ENCODE measurements at places on chromosomes 1 and 21. TPM values are rescaled to one million over a fixed set of nuclear protein-coding genes. Genes with fewer than 3 reads are reported as not detected.

DNA sequence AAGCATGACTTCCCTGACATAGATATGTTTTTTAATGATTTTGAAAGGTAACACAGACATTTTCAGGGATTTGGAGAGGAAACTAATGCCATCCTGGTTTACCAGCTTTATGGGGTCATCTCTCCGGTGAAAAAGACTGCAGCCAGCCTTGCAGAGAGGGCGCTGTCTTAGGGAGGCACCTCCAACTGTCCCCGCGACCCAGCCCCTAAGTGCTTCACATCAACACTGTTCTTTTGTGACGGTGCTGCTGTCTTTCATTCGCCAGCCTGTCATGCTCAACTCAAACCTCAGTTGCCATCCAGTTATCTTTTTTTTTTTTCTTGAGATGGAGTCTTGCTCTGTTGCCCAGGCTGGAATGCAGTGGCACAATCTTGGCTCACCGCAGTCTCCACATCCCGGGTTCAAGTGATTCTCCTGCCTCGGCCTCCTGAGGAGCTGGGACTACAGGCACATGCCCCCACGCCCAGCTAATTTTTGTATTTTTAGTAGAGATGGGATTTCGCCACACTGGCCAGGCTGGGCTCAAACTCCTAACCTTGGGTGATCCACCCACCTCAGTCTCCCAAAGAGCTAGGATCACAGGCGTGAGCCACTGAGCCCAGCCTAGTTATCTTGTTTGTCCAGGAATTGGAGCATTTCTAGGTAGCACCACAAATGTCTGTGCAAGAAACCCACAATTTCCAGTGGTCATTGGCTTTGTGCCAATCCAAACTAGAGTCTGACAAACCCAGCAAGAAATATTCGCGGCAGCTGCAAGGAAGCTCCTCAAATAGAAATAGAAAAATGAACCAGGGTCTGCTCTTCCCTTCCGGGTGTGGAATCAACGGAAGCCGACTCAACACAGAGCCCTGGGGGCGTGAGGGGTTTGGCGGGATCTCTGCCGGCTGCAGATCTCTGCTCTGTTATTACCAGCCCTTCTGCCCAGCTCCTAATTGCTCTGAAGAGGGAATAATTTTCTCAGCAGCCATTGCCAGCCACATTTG lies 24.2 kb downstream of the PDE9A start:
- no peaks in the 10 kb centered on the region for H3K27me3 ChIP-seq
- no peak overlapping the region for H3K4me3 ChIP-seq
- H3K36me3 ChIP-seq: no peaks in the 10 kb centered on the region
- H3K27ac ChIP-seq: no peak overlapping the region

GRCh38 chr1:83900524-83900923 lies 98.4 kb downstream of the TTLL7 start:
- no peak for DNase-seq
- no peak overlapping the region for H3K4me3 ChIP-seq
- H3K4me1 ChIP-seq: no peaks in the 10 kb centered on the region
- no peak overlapping the region for H3K27ac ChIP-seq
- no peaks in the 10 kb centered on the region for H3K36me3 ChIP-seq

DNA sequence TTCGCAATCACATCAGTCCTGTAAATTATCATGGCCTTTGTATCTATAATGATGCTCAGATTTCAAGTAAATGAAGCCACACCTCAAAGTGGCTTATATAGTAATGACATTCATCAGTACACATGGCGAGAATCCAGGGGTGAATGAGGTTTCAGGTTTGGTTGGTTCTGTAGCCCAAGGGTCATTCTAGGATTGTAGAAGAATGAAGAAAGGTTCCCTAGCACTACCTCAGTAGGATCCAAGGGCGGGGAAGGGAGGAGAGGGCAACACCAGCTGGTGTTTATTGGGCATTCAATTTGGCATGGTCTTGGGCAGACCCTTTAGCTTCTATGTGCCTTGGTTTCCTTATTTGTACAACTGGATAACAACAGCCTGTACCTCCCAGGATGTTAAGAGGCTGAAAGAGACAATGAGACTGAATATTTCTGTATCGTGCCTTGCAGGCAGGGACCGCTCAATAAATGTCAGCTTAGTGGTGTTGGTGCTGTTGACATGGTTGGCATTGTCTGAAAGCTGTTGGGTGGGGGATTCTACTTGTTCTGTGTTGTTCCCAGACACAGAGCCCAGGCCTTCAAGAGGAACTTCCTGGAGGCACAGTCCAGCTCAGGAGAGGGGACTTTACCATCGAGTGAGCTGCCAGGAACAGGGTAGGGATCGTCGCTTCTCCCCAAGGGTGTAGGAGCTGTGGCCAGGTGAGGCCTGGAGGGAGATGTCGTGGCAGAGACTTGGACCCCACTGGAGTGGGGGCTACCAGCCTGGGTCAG lies 388.2 kb downstream of the PTPRU start:
- H3K4me3 ChIP-seq: no peak overlapping the region
- H3K36me3 ChIP-seq: peaks cover 1% of the 10 kb centered on the region
- H3K4me1 ChIP-seq: no peaks in the 10 kb centered on the region
- H3K27ac ChIP-seq: no peak overlapping the region
- DNase-seq: no peak

DNA sequence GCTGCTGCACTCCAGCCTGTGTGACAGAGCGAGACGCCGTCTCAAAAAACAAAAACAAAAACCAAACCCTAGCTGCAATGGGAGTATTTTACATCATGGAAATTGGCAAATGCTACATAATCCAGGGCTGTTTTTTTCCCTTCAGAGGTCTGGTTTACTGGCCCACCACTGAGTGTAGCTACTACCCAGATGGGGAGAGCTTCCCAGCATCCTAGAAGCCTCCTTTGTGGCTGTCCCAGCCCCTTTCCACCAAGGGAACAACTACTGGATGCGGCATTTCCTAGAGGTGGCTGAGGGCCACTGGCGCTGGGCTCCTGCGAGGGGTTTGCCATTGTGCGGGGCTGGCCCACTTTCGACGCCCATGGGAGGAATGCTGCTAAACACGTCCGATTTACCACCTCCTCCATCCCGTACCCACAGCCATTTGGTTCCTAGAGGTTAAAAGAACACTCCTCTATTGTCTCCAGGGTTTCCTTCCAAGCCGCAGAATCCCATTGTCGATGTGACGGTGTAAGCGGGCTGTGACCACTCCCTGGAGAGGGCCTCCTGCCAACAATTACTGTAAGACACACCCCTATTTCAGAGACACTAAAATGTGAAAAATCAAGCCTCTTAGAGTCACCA lies 55.4 kb downstream of the RUNX3 start:
- no peaks in the 10 kb centered on the region for H3K36me3 ChIP-seq
- no peak for DNase-seq
- H3K27ac ChIP-seq: no peak overlapping the region
- peaks cover 8% of the 10 kb centered on the region for H3K4me1 ChIP-seq
- H3K4me3 ChIP-seq: no peak overlapping the region
- no peaks in the 10 kb centered on the region for H3K27me3 ChIP-seq

DNA sequence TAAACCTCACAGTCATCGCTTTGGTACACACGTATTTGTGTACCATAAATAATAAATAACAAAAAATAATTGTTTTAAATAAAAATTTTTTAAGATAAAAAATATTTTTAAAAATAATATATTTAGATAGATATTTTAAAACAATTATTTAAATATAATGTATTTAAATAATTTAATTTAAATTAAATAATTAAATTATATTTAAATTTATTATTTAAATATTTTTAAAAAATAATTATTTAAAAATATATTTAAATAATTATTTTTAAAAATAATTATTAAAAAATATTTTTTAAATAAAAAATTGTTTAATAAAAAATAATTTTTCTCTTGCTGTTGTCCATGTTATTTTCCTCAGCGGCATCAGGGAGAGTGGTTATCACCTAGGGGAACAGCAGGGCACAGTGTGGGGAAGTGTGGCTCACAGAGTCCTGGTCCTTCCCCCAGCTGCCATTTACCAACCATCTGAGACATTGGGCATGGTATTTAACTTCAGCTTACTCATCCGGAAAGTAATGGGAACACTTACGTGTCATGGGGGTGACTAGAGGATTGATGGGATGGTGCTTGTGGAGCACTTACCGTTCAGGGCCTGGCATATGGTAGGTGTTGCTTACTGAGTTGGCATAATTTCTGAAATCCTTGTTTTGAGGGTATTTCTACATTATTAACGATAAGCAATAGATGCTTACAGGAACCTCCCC lies 92.9 kb upstream of the TSPAN2 start:
- no peaks in the 10 kb centered on the region for H3K36me3 ChIP-seq
- no peak overlapping the region for H3K4me3 ChIP-seq

DNA sequence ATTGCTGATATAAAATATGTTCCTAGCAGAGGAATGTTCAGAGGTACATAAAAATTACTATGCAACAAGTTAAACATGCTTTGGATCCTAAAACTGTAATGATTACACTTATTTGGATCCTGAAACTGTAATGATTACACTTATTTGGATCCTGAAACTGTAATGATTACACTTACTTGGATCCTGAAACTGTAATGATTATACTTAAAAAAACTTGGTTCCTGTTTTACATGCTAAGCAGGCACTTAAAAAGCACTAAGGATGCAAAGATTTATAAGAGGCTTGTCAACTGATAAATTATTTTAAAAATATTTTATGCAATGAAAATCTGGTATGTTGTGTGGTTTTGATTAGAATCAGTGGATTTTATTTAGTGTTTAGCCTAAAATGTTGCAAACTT lies 47.7 kb downstream of the ZNHIT6 start:
- no peak overlapping the region for H3K27ac ChIP-seq
- no peak for DNase-seq
- H3K4me1 ChIP-seq: no peaks in the 10 kb centered on the region
- H3K4me3 ChIP-seq: no peak overlapping the region

DNA sequence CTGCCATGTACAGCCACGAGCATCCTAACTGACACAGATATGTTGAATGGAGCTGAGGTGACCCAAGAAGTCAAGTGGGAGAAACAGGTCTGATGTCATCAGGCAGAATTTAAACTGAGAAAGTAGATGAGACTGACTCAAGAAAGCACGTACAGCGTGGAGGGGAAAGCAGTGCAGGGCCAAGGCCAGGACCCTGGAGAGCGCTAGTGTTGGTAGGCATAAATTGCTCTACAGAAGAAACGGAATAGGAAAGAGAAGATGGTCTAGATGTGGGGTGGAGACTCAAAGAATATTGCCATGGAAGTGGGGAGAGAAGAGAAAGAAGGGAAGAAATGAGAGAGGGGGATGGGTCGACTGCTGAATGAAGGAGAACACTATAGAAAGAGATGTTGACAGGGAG lies 45.3 kb upstream of the GJB5 start:
- no peak overlapping the region for H3K4me3 ChIP-seq
- H3K36me3 ChIP-seq: no peaks in the 10 kb centered on the region
- DNase-seq: peak; percentile 14
- H3K27me3 ChIP-seq: peaks cover 7% of the 10 kb centered on the region

GRCh38 chr1:47432071-47433036 lies 5.5 kb upstream of the FOXD2 start:
- peaks cover 9% of the 10 kb centered on the region for H3K36me3 ChIP-seq
- H3K27ac ChIP-seq: no peak overlapping the region
- H3K27me3 ChIP-seq: peaks cover 64% of the 10 kb centered on the region
- H3K4me1 ChIP-seq: peaks cover 33% of the 10 kb centered on the region
- H3K4me3 ChIP-seq: peak overlapping the region; percentile 26

DNA sequence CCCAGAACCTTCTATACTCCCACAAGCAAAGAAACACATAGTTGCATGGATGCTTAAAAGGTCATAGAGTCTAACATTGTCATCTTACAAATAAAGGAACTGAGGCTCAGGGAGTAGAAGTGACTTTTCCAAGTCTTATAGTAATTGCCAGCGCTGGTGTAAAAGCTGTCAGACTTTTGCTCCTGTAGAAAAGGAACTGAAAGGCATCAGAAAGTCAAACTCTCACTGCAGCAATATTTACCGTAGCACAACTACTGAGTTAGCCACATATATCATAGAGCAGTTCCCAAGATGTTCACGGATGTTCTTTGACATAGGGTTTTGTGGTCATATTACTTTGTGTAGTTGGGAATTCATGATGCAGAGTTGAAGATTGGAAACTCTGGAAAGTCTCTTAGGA lies 16.6 kb upstream of the USP24 start:
- H3K4me3 ChIP-seq: no peak overlapping the region
- peaks cover 11% of the 10 kb centered on the region for H3K4me1 ChIP-seq
- peaks cover 2% of the 10 kb centered on the region for H3K36me3 ChIP-seq
- no peak for DNase-seq
- no peak overlapping the region for H3K27ac ChIP-seq

GRCh38 chr1:155867766-155868165 lies 8.4 kb downstream of the SYT11 start:
- no peaks in the 10 kb centered on the region for H3K27me3 ChIP-seq
- no peaks in the 10 kb centered on the region for H3K4me1 ChIP-seq
- no peaks in the 10 kb centered on the region for H3K36me3 ChIP-seq
- DNase-seq: no peak
- H3K4me3 ChIP-seq: no peak overlapping the region

DNA sequence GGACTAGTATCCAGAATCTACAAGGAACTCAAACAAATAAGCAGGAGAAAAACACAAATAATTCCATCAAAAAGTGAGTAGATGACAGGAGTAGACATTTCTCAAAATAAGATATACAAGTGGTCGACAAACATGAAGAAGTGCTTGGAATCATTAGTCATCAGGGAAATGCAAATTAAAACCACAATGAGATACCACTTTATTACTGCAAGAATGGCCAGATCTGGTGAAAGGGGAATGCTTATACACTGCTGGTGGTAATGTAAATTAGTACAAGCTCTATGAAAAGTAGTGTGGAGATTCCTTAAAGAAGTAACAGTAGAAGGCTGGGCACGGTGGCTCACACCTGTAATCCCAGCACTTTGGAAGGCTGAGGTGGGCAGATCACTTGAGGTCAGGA lies 73.8 kb downstream of the POU2F1 start:
- no peaks in the 10 kb centered on the region for H3K27me3 ChIP-seq
- H3K4me1 ChIP-seq: peaks cover 17% of the 10 kb centered on the region
- no peak for DNase-seq
- H3K4me3 ChIP-seq: no peak overlapping the region

GRCh38 chr1:6580119-6580592 lies 362 bp downstream of the ZBTB48 start:
- H3K4me3 ChIP-seq: peak overlapping the region; percentile 97
- peaks cover 38% of the 10 kb centered on the region for H3K4me1 ChIP-seq
- no peaks in the 10 kb centered on the region for H3K27me3 ChIP-seq
- H3K36me3 ChIP-seq: peaks cover 4% of the 10 kb centered on the region
- DNase-seq: no peak
- peak overlapping the region; percentile 94 for H3K27ac ChIP-seq

DNA sequence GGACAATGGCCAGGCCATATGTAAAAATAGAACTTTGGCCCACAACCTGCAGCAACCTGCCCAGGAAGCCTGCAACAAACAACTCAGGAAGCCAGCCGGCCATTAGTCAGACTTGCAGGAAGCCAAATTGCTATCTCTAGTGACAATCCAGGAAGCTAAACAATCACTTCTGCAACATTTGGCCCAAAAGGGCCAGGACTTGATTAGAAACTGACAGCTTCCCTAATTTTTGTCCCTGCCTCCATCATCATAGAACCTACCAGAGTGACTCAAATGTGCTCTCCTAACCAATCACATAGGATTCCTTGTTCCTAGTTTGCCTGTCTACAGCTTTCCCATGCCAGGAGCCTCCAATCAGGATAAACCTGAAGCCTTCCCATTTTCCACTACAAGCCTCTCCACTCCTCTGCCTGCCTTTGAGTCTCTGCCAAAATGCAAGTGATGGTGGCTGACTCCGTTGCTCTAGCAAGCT lies 639.3 kb downstream of the PTPRU start:
- H3K27ac ChIP-seq: no peak overlapping the region
- no peak overlapping the region for H3K4me3 ChIP-seq
- H3K36me3 ChIP-seq: no peaks in the 10 kb centered on the region
- DNase-seq: no peak
- H3K27me3 ChIP-seq: peaks cover 8% of the 10 kb centered on the region

CELA2A gene
- not detected for total RNA-seq

RNF186 gene
- total RNA-seq: not detected

PLA2G2F gene
- not detected for total RNA-seq

FCAMR gene
- total RNA-seq: not detected

PTPRF gene
- 1.0 TPM for total RNA-seq

SPRR4 gene
- not detected for total RNA-seq

PTPN22 gene
- total RNA-seq: 50.9 TPM

FCRL5 gene
- total RNA-seq: not detected
